ENCODE measurements at places on chromosomes 5 and 9. TPM values are rescaled to one million over a fixed set of nuclear protein-coding genes. Genes with fewer than 3 reads are reported as not detected.

DNA sequence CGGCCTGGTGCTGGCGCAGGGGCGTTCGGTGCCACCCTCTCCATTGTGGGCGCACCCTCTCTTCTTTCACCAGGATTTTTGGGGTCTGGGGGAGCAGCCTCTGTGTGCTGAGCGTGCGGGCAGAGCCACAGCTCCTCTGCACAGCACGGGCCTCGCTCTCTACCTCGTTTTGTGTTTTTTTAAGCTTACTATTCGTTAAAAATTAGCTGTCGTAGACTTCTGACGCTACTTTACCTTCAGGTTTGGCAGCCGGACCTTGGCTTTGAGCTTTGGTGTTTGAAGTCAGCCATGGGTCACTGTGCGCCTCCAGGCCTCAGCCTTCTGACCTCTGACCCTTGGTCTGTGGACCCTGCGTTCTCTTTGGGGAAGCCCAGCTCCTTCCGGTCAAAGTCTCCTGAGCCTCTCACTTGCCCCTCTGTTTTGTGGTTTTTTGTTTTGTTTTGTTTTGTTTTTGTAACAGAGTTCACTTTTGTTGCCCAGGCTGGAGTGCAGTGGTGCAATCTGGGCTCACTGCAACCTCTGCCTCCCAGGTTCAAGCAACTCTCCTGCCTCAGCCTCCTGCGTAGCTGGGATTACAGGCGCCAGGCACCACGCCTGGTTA lies 88.2 kb upstream of the CACNA1B start:
- DNase-seq = no peak

- peak; percentile 74 for DNase-seq
Measured at GRCh38 chr9:91837981-91838731, 111.9 kb downstream of the ROR2 start.

DNA sequence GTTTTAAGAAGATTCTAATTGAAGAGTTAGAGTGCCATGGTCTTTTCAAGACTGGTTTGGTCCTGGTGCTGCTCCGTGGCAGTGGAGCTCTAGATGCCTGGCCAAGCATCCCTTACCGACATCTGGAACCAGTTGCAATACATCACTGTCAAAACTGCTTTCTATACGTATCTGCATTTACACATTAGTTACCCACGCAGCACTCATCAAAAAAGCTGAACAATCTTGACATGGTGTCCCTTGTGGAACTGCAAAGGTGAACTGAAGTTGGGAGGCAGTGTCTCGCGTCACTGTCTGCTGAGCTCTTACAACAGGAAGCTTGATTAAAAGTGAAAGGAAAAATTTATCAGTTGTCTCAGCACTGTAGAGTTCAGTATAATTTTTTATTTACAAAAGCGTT lies 82.6 kb downstream of the PBX3 start:
- DNase-seq = no peak

- DNase-seq = peak; percentile 38
Measured at GRCh38 chr5:179879003-179879689, 20.5 kb upstream of the MRNIP start.

DNA sequence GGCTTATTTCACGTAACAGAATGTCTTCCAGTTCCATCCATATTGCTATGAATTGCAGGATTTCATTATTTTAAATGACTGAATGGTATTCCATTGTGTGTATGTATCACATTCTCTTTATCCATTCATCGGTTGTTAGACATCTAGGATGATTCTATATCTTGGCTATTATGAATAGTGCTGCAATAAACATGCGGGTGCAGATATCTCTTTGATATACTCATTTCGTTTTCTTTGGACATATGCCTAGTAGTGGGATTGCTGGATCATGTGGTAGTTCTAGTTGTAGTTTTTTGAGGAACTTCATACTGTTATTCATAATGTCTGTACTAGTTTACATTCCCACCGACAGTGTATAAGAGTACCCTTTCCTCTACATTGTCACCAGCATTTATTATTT lies 460.5 kb downstream of the MAN2A1 start:
- no peak for DNase-seq

DNA sequence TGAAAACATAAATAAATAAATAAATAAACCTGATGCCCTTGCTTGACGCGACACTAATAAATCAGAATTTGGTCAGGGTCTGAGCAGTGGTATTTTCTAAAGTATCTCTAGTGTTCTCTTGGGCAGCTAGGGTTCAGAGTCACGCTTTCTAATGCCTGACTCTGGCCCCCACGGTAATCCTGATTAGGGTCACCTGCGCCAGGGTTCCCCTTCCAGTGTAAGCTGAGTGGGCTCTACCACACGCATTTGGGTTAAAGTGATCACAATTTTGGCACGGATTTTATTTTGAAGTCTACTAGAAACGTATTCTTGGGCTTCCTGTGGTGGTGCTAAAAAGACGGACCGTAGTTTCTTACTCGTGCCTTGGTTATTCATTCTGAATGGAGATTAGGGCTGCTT lies 651 bp downstream of the TTC1 start:
- no peak for DNase-seq

GRCh38 chr9:128689820-128690683 lies 1.0 kb downstream of the SET start:
- DNase-seq = peak; percentile 51

DNA sequence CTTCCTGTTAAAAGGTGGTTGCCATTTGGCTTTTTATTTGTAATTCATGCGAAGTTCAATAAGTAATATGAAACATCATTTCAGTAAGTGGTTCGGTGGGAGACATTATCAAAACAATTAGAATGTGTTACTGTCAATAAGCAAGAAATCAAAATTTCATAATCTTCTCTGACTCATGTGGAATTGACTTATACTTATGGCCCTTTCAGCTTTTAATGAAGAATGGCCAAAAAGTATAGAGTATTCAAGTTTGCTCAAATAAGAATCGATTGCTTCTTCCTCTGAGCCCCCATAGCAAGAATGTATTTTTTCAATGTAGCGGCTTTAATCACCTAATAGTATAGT lies 174.5 kb downstream of the AOPEP start:
- no peak for DNase-seq

GRCh38 chr5:80921026-80921425 lies 39.1 kb upstream of the RASGRF2 start:
- DNase-seq = no peak

- no peak for DNase-seq
Measured at GRCh38 chr5:78837836-78838235, 147.3 kb downstream of the ARSB start.

DNA sequence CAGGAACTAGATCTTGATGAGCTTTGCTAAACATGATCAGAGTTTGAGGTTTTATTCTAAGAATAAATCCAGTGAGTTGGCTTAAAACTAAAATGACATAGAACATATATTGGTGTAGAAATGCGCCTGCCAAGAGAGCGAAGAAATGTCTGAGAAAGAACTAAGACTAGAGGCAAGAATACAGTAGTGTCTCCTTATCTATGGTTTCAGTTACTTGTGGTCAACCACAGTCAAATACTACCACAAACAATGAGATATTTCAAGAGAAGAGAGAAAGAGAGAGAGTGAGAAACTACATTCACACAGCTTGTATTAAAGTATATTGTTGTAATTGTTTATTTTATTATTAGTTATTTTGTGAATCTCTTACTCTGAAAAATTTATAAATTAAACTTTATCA lies 254.4 kb upstream of the CDH10 start:
- no peak for DNase-seq

GRCh38 chr9:14908295-14909180 lies 1.7 kb downstream of the FREM1 start:
- DNase-seq = no peak

GRCh38 chr5:172407241-172407691 lies 47.1 kb downstream of the SH3PXD2B start:
- no peak for DNase-seq

DNA sequence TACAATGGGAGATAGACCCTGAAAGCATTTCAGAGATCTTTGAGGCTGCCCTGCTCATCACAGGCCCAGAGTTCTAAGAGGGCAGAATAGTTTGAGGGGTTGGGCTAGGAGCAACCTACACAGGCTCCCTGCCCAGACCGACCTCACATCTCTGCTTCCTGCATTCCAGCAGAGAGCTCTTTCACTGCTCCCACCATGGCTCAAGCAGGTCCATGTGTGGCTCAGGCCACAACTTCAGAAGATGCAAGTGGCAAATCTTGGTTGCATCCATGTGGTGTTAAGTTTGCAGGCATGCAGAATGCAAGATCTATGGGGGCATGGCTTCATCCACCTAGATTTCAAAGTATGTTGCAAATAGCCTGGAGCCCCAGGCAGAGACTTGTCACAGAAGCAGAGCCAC lies 39.0 kb downstream of the GDA start:
- no peak for DNase-seq

DNA sequence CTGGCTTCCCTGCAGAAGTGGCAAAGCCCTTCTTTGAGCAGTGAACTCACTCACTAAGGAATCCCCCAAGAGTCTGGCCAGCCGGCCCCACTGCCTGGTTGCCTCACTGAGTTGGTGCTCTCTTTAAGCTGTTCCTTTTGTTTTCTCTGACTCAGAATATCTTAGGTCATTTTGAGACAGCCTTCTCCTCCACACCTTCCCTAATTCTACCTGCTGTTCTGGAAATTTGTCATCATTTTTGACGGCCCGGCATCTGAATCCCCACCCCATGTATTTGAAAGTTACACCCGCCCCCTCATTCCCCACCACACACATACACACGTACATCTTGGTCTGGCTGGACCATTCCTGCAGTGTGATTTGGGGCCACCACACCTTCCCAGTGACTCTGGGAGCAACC lies 41.8 kb downstream of the FGF1 start:
- DNase-seq = no peak

GRCh38 chr9:37417252-37417803 lies 5.2 kb upstream of the GRHPR start:
- no peak for DNase-seq

DNA sequence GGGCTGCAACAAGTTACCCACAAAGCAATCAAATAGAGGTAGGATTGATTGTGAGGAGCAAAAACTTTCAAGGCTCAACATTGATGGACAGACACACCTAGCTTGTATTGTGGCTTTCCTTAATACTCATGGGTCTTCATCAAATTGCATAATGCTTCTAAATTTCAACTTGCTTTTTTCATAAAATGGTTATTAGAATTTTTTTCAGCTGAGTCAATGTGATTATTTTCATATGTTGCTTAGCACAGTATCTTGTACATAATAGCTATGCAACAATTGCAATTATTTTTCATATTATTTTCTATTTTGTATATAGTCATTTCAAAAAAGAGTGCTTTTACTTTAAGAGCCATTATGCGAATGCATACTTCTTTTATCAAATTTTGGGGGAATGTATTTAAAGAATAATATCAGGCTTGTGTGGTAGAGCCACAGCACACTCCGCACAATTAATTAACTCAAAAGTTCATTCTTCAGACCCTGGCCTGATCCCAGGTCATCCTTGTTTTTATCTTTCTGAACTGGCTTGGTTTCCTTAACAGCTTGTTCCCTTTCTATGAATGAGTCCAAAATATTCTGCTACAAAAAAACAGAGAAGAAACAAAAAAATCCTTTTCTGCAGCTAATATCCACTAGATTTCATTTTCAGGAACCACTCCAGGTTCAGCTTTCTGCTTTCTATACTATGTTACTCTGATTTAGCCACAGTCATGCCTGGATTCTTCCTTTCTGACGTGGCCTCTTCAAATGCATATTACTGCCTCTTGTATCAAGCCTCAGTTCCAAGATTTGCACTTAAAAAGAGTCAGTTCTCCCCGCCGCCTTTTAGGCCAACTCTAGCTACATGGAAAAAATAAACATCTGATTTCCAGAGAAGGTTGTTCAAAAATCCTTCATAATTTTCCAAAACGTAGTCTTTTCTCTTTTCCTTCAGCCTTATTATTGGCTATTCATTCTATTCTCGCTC lies 45.3 kb upstream of the CDH9 start:
- no peak for DNase-seq

GRCh38 chr9:134533850-134534588 lies 107.6 kb upstream of the COL5A1 start:
- no peak for DNase-seq

- no peak for DNase-seq
Measured at GRCh38 chr5:150339165-150339564, 18.3 kb upstream of the TCOF1 start.

LEAP2 gene
- 0.95 TPM for total RNA-seq

ENC1 gene
- total RNA-seq = 28.3 TPM

PCDHGA3 gene
- 0.98 TPM for total RNA-seq

OTULINL gene
- 10.9 TPM for total RNA-seq

EGFLAM gene
- 0.97 TPM for total RNA-seq

PCA3 gene
- not detected for total RNA-seq

CBY3 gene
- total RNA-seq = not detected

PAEP gene
- not detected for total RNA-seq

EDIL3 gene
- total RNA-seq = 0.65 TPM

SVEP1 gene
- 12.2 TPM for total RNA-seq

ORM1 gene
- not detected for total RNA-seq
